ENCODE measurements at places on chromosomes 7 and 10.

DNA sequence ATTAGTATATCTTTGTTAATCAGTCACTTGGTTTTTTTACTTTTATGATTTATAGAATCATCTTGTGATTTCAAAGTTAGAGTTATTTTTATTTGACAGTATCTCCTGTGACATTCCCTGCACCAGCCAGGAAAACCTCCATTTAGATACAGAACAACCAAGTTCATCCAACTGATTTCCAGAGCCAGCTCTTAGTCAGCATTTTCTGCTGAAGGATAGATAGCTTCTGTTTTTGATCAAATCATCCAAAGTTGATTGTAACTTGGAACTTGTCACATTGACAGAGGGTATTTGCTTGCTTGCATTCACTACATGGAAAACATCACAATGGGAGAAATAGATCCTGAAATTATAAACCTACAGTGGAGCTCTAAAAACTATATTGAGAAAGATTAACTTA lies 122.6 kb downstream of the PON1 start:
- no peak for DNase-seq

- DNase-seq: peak; percentile 10
These were observed 119.2 kb downstream of the NEURL1 start for GRCh38 chr10:103612462-103613365.

DNA sequence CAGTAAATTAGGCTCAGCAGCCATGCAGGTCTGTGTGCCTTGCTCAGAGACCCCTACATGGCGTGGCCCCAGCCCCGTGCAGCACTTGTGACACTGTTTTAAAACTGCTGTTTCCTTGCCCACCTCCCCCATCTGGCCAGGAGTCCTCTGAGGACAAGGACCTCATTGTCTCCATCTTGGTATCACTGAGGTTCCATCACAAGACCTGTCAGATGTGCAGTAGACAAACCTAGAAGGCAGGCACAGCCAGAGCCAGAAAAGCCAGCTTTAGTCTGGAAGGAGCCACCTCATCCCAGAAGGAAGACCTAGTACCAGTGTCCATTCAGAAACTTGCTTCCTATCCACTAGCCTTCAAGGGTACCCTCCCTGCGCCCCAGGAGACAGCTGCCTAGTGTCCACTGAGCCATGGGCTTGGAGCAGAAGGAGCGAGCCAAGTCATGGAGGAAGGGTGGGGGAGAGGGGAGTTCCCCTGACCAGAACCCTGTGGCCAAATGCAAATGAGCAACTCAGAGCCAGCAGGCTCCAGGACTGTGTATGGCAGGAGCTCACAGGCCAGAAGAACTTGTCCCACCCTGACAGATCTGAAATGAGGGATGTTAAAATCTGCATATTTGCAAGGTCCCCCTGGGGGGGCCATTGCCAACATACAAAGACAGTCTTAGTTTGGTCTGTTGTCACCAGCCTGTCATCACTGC lies 176.1 kb downstream of the SH3PXD2A start:
- DNase-seq: no peak

DNA sequence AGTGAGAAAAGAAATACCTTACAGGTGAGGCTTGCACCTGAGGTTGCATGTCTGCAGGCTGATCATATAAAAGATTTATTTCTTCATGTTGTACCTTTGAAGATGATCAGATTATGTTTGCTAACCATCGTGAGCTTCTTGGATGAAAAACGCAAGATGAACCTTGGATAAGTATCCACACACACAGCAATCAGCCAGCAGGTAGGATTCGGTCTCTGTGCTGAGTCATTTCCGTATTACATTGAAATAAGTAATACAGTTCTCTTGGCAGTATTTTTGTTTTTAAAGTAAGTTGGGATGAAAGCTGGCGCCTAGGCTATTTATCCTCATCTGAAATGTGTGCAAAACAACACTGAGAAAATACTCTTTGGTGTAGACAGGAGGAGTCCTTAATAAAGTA lies 109.0 kb upstream of the PRKCQ start:
- DNase-seq: no peak

GRCh38 chr7:37419496-37419895 lies 29.2 kb downstream of the ELMO1 start:
- DNase-seq: peak; percentile 19

DNA sequence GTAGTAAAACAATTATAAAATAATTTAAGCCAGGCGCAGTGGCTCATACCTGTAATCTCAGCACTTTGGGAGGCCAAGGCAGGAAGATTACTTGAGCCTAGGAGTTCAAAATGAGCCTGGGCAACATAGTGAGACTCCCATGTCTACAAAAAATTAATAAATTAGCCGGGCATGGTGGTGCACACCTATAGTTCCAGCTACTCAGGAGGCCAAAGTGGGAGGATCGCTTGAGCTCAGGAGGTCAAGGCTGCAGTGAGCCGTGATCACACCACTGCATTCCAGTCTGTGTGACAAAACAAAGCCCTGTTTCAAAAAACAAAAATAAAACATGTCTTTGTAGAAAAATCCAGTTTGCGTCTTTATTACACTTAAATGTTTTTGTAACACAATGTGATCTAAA lies 141.9 kb upstream of the KAT6B start:
- DNase-seq: no peak

GRCh38 chr10:70324339-70324861 lies 40.6 kb upstream of the NPFFR1 start:
- DNase-seq: no peak

- no peak for DNase-seq
These were observed 24.5 kb downstream of the NUDT13 start for GRCh38 chr10:73134727-73135126.

DNA sequence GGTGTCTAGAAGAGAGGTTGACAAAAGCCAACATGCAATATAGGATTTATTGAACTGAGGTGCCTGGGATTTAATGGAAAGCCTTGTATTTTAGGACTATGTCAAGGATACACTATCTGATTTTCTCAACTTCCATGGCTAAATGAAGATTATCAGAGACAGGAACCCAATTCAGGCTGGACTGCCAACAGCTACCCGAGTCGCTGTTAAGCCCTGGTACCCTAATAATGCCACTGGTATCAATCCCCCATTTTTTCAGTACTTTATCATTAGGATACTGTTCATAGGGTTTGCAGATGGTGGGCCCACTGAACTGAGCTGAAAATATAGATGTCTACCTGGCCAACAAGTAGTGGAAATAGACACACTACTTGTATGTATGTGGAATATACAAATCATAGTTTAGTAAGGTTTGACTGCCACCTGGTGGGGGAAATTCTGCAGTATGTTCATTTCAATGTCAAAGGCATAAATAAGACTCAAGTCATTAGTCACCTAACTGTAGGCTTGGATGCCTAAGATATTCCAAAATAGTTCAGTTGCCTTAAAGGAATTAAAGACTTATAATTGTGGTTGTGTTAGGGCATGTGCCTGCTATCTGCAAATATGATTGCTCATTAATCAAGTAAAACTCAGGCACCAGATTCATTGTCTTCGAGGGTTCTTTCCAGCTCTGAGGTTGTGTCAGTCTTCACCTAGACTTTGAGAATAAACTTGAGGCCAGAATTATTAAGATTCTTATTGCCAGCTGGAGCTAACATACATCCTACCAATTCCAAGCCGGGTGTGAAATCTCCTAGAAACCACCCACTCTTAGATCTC lies 34.1 kb upstream of the NOBOX start:
- DNase-seq: peak; percentile 57

DNA sequence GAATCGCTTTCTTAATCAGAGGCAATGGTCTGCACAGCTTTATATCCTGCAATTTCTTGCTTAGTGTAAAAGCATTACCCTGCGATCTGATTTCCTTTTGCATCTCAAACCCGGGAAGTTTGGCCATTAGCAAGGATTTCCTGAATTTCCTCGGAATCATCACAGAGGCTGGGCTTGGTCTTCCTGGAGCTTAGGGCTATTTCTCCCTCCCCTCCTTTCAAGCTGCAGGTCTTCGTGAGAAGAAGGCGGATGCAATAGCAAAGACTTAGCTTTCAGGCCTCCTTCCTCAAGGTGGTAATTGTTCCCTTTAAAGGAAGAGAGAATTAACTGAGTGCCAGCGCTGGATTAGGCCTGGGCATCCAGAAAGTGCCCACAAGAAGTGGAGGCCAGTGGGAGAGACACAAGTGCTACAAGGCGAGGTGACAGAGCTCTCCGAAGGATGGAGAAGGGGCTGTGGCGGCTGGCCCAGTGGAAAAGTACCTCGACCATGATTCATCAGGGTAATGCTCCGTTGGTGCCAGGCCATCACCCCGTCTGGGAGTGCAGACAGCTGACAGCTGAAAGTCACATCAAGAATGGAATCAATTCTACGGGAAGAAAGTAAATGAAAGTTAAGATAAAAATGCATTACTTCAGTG lies 4.0 kb upstream of the ARMS2 start:
- no peak for DNase-seq

DNA sequence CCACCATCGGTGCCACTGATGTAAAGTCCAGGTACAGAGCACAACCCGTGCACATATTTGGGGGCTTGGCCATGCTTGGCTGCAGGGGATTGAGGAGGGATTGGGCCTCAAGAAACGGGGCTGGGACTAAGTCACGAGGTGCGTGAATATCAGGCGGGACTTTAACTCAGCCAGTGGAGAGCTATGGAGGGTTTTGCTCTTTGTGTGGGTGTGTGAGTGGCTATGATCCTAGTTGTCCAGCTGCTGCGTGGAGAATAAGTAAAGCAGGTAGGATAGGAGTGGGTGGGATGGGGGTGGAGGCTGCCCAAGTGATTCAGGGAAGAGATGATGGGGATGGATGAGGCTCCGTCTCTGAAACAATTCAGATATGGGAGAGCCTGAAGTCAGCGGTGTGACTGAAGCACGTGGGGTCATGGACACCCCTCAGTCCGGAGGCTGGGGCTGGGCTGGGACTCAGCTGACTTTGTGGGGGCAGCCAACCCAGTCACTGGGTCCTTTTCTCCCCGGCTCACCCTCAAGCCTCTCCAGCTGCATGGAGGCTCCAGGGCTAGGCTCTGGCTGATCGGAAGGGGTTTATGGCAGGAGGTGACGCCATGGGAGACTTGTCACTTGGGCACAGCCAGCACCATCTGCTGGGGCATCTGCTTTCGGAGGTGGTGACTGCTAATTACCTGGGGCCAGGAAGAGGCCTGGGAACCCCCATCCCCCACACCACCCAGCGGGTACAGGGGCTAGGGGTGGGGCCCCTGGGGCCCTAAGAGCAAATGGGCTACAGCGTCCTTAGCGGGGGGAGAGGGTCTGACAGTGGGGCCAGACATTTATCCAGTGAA lies 1.7 kb upstream of the LFNG start:
- DNase-seq: no peak

- DNase-seq: peak; percentile 54
These were observed 79.3 kb upstream of the NANOS1 start for GRCh38 chr10:118950190-118950680.

DNA sequence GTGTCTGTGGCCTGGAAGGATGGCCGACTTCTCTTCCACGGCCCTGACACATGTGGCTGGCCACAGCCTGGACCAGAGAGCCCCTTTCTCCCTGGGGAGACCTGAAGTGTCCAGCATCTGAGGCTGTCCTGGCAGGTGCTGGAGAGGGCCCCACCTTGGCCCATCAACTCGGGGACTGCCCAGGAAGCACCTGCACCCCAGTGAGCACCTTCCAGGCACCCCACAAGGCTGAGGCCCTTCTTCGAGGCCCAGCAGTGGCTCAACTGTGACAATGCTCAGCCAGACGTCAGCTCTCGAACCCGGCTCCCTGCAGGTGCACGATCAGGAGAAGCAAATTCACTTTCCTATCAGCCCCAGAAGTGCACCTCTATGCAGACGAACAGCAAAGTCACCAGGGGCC lies 24.3 kb downstream of the RGS10 start:
- no peak for DNase-seq

All from MV-4-11 (cell line).